H54 (cell line): ENCODE measurements at places on chromosomes 5 and 9.

DNA sequence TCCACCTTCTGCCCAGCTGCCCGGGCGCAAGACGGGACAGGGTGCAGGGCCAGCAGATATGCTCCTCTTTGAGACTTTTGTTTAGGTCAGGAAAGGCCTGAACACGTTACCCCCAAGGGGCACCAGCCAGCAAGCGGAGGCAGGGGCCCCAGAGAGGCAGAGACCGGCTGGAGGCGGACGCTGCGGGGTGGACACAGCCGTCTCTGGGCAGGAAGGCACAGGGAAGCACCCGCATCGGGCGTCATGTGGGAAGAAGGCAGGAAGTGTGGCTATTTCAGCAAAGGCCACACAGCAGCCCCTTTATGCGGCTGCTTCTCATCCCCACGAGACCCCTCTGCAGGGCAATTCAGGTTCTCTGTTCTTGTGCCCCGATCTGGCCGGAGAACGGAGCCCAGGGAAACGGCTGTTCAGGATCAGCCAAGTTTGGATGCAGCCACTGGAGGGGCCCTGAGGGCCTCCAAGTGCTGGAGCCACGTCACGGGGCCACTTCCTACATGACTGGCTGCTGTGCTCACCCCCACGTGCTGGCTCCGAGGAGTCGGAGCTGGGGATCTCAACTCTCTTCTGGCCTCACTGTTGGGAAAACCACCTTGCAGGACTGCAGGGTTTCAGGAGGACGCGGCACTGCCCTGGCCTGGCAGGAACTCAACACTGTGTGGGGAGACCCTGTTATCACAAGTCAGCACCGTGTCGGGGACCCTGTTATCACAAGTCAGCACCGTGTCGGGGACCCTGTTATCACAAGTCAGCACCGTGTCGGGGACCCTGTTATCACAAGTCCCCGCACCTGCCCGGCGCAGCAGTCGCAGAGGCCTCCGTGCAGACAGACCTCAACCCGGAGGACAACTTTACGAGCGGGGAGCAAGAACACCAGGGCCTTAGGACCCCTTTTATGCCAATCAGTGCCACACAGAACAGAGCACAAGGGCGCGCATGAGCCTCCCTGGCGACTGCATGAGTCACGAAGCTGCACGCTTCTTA, 44.4 kb downstream of the SLC12A7 start:
- no peak for DNase-seq

DNA sequence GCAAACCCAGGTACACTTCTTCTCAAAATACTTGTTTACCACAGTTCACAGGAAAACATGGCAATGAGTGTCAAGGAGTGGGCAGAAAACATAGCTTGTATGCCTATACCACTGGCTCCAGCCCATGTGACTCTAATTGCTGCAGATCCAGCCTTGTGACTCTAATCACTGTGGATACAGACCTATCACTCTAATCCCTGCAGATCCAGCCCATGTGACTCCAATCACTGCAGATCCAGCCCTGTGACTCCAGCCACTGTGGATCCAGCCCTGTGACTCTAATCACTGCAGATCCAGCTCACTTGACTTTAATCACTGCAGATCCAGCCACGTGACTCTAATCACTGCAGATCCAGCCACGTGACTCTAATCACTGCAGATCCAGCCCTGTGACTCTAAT, 366.3 kb upstream of the IRX4 start:
- no peak for DNase-seq

DNA sequence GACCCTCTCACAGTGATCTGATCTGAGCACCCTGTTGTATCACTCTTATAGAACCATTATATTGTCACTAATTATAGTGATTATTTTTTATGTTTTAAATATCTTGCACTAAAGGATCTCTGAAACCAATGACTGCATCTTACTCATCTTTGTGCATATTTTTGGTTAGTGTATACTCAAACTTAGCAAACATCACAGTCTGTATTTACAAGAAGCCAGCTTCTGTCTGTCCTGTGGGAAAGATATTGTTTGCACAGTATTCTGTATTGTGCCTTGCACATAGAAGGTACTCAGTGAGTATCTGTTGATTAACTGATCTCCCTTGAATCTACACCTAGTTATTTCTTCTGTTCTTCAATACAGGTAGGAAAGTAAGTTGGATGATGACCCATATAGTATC, 131.5 kb downstream of the PAM start:
- DNase-seq, result no peak

- no peak for DNase-seq
Observed at GRCh38 chr5:62574599-62574998, 4.0 kb upstream of the LRRC70 start.

GRCh38 chr5:99587983-99588382, 659.2 kb upstream of the CHD1 start:
- DNase-seq, result no peak

GRCh38 chr9:112495614-112496013, 9.0 kb downstream of the KIAA1958 start:
- no peak for DNase-seq

DNA sequence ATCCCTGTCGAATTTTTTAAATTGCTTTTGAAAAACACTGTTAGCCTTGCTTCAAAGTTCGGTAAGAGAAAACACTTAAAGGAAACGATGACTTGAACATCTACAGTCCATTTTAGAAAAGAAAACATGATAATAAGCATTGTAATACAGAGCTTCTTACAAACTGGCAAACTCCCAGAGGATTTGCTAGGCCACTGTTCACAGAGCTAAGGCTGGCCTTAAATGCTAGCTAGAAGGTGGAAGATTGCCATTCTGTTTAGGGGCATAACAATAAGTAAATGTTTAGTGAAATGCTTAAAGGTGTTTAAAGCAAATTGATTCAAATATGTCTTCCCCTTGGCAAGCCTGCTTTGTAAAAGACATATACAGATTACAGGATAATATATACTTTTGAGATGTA, 169.6 kb downstream of the TLE4 start:
- DNase-seq, result no peak

DNA sequence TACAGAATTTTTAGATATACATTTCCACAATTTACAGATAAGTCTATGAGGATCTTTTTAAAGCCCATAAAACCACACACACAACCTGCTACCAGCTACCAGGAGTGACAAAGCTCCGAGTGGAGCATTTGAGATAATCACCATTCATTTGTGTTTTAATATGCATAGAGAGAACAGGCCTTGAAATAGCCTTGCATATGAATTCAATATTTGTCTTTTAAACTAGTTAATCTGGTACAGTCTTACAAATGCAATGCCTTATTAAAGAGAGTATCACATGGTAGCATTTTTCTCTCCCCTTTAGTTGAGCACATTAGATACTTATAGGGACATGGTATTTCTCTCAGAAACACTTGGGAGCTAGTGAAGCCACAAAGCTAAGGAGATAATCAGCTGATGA, 49.1 kb downstream of the SEMA5A start:
- no peak for DNase-seq

DNA sequence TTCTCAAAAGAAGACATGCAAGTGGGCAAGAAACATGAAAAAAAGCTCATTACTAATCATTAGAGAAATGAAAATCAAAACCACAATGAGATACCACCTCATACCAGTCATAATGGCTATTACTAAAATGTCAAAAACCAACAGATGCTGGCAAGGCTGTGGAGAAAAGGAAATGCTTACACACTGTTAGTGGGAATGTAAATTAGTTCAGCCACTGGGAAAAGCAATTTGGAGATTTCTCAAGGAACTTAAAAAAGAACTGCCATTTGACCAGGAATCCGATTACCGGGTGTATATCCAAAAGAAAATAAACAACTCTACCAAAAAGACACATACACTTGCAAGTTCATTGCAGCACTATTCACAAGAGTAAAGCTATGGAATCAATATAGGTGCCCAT, 595.4 kb upstream of the RIOK2 start:
- DNase-seq, result no peak

- DNase-seq, result no peak
Observed at GRCh38 chr9:98185021-98185567, 7.3 kb downstream of the CORO2A start.

DNA sequence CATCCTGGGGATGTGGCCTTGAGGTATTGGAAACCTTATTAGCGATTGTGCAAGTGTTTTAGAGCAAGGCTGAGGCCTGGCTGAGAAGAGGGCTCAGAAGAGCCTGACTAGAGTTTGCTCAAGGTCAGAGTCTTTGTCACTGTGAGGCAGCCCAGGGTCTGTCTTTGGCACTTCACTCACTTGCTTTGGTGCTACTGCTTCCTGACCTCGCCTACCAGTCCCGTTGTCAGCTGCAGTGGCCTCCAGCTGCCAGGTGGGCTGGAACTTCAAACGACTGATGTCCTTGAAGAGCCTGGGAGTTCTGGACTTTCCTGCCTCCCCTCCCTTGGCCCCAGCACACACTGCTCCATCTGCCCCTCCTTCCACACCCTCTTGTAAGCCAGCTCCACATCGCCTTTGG, 228.0 kb downstream of the SNX18 start:
- no peak for DNase-seq

- DNase-seq, result no peak
Observed at GRCh38 chr5:17090839-17091238, 126.6 kb upstream of the BASP1 start.

DNA sequence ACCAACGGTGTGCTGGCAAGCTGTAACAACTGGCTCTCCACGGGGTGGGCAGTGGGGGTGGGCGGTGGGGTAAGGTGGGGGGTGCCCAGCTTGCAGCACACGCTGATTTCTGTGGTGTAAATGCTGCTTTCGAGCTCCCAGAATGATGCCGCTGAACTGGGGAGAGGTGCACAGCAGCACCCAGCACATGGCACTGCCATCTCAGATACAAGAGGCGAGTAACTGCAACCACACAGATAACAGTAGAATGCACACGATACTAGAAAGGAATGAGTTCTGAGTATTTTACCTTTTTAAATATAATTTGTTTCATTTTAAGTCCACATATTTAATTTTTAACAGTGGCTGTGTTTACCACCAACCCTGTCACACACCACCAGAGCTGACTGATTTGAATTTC, 87.9 kb downstream of the SEMA4D start:
- no peak for DNase-seq

- DNase-seq, result peak; percentile 45
Observed at GRCh38 chr5:132008961-132009680, 2.3 kb downstream of the ACSL6 start.

DNA sequence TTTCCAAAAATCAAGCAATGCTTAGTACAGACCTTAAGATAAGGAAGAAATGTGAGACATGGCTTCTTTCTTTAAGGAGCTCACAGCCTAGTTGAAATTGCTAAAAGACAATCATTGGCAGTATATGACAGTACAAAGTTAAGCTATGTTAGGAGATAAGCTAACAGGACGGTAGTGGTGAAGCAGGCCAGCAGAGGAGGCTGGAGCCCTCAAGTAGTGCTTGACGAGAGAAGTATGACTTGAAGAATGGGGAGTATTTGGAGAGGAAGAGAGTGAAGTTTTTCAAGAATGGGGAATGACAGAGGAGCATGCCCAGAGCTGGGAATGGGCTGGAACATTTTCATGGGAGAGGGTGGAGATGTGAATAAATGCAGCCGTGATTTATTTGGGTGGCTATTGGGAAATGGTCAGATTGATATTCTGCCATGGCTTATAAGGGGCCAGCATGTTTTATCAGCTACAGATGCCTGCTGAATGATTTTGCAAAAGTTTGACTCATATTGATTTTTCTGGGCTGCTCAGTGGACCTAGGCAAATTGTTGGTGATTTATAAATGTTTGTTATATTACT, 43.7 kb downstream of the LURAP1L start:
- DNase-seq, result no peak

- no peak for DNase-seq
Observed at GRCh38 chr5:132446621-132447020, 44.0 kb downstream of the IRF1 start.

- DNase-seq, result no peak
Observed at GRCh38 chr5:58150926-58151325, 309.0 kb downstream of the PLK2 start.

DNA sequence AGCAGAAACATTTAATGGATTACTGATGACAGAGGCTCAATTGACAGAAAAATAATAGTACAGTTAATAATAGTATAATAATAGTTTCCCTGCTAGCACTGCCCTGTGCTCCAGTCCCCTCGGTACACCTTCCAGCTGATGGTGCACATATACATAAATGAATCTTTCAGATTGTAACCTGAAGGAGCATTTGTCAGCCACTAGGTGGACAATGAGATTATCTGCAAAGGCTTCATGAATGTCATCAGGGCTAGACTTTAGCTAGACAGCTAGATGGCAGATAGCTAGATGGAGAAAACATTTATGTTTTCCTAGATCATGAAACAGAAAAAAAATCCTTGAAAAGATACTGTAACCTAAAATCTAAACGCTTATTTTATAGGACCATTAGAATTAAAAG, 304.4 kb upstream of the SMC2 start:
- no peak for DNase-seq

- peak; percentile 38 for DNase-seq
Observed at GRCh38 chr9:112819635-112820496, 69.3 kb downstream of the SNX30 start.

DNA sequence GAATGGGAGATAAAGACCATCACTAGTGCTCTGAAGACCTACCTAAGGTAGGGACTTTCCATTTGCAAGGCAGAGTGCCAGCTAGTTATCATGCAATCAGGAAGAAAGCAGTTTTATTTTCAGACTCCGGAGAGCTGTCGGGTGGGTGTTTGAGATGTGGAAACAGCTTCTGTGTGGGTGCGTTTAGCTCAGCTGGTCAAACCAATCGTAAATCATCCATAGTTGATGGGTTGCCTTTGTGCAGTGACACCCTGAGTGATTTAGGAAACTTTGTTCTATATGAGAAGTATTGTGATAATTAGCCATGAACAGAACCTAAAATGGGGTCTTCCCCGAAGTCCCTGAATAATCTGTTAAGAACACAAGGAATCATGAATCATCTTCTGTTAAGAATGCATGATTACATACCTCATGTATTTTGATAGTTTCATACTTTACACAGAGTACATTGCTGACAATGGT, 284.3 kb downstream of the ARHGAP26 start:
- DNase-seq, result no peak

GRCh38 chr5:28517691-28518090, 1479.3 kb upstream of the CDH9 start:
- no peak for DNase-seq

GRCh38 chr9:83708515-83709158, 879 bp upstream of the UBQLN1 start:
- DNase-seq, result no peak

DNA sequence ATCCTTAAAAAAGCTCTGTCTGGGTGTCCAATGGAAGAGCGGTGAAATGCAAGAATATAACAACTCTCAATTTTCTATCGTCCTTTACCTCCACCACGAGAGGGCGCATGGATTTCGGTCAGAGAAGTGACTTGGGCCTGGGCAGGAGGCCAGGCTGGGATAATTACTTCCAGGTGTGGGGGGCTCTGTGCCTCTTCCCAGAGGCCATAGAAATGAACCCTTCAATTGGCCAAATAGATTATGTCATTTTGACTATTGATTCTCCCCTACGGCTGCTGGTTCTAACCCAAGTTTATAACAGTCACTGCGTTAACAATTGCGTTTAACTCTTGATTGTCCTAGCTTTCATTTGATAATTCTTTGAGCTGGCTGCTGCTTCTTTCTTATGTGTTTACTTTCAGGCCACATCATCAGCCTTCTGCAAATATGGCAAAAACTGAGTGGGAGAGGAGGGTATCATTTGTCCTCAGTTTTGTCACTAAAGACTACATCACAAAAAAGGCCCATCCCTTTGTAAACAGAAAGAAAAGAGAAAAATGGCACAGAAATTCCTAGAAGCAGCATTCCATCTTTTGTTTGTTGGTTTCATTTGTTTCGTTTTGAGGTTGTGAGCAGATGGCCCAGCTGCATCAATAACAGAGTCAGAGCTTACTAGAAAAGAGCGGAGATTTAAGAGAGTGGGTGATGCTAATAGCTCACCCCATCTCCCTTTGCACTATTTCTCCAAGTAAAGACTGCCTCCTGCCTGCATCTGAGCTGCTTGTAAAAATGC, 45.4 kb upstream of the ZFR start:
- DNase-seq, result peak; percentile 51
